ENCODE measurements at places on chromosomes 5 and 9.

GRCh38 chr9:100427366-100428263, 672 bp downstream of the MSANTD3 start:
- no peak for DNase-seq

- no peak for DNase-seq
Observed at GRCh38 chr5:115875447-115875846, 33.7 kb downstream of the AP3S1 start.

- no peak for DNase-seq
Observed at GRCh38 chr5:122101636-122102285, 23.7 kb upstream of the LOX start.

- no peak for DNase-seq
Observed at GRCh38 chr9:122463828-122464632, 13.7 kb downstream of the OR1J1 start.
